ENCODE measurements at places on chromosomes 4 and X. TPM values are rescaled to one million over a fixed set of nuclear protein-coding genes. Genes with fewer than 3 reads are reported as not detected.

- no peak for DNase-seq
- no peak overlapping the region for H3K27ac ChIP-seq
- no peaks in the 10 kb centered on the region for H3K36me3 ChIP-seq
- no peaks in the 10 kb centered on the region for H3K4me1 ChIP-seq
- H3K27me3 ChIP-seq, result no peaks in the 10 kb centered on the region
- no peak overlapping the region for H3K4me3 ChIP-seq
Measured at GRCh38 chrX:905848-906566, 275.4 kb downstream of the SHOX start.

DNA sequence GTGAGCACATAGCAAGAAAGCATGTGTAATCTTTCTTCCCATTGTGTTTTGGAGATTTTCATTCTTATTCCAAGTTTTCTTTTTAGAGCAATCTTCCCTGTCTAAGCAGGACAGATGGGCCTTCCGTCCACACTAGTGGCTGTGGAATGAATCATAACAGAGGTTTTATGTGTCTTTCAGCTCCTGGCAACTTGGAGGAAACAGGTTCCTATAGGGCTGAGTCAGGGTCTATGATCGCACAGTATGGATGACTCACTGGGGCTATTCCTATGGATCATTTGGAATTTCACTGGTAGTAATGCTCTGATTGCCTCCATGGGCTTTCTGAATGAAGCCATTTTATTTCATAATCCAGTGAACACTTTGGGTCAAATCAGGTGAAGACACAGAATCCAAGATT is 51.8 kb upstream of the CBLL2 start:
- H3K36me3 ChIP-seq, result no peaks in the 10 kb centered on the region
- H3K27me3 ChIP-seq, result no peaks in the 10 kb centered on the region
- H3K4me3 ChIP-seq, result no peak overlapping the region
- no peak overlapping the region for H3K27ac ChIP-seq
- peaks cover 8% of the 10 kb centered on the region for H3K4me1 ChIP-seq

DNA sequence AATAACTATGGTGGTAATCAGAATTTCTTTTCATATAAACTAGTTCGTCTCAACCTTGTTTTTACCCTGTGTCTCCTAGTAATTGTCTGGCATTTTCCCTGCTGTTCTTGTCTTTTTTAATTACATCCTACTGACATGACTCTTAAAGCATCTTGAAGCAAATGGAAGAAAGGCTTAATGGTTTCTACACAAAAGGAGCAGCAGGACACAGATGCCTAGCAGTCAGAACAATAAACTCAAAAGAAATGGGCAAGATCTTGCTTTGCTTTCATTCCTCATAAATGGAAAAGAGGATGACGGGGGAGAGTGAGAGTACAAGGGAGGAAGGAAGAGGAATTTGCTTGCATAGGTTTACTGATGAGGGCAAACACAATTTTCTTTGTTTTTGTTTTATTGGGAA is 293.2 kb upstream of the EMCN start:
- H3K27ac ChIP-seq, result no peak overlapping the region
- H3K4me3 ChIP-seq, result no peak overlapping the region
- no peaks in the 10 kb centered on the region for H3K36me3 ChIP-seq
- peak; percentile 36 for DNase-seq
- H3K27me3 ChIP-seq, result no peaks in the 10 kb centered on the region
- peaks cover 15% of the 10 kb centered on the region for H3K4me1 ChIP-seq

GRCh38 chr4:156788782-156789181 is 182.8 kb downstream of the PDGFC start:
- no peaks in the 10 kb centered on the region for H3K27me3 ChIP-seq
- no peak for DNase-seq
- no peaks in the 10 kb centered on the region for H3K36me3 ChIP-seq
- peaks cover 7% of the 10 kb centered on the region for H3K4me1 ChIP-seq
- H3K27ac ChIP-seq, result no peak overlapping the region

DNA sequence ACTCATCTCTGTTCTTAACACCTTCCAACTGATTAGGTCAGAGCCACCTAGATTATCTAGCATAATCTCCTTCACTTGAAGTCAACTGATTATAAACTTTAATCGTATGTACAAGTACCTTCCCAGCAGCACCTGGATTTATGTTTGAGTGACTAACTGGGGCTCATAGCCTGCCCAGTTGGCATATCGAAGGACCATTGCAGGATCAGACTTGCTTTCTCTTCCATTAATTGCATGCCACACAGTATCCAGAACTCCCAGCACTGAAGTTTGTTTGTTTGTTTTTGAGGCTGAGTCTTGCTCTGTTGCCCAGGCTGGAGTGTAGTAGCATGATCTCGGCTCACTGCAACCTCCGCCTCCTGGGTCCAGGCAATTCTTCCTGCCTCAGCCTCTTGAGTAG is 27.9 kb downstream of the GRK4 start:
- H3K4me3 ChIP-seq, result no peak overlapping the region
- H3K4me1 ChIP-seq, result no peaks in the 10 kb centered on the region
- no peak for DNase-seq
- no peaks in the 10 kb centered on the region for H3K27me3 ChIP-seq
- no peaks in the 10 kb centered on the region for H3K36me3 ChIP-seq

EPGN gene
- not detected for total RNA-seq

ANOS1 gene
- total RNA-seq, result 68.5 TPM

DNA sequence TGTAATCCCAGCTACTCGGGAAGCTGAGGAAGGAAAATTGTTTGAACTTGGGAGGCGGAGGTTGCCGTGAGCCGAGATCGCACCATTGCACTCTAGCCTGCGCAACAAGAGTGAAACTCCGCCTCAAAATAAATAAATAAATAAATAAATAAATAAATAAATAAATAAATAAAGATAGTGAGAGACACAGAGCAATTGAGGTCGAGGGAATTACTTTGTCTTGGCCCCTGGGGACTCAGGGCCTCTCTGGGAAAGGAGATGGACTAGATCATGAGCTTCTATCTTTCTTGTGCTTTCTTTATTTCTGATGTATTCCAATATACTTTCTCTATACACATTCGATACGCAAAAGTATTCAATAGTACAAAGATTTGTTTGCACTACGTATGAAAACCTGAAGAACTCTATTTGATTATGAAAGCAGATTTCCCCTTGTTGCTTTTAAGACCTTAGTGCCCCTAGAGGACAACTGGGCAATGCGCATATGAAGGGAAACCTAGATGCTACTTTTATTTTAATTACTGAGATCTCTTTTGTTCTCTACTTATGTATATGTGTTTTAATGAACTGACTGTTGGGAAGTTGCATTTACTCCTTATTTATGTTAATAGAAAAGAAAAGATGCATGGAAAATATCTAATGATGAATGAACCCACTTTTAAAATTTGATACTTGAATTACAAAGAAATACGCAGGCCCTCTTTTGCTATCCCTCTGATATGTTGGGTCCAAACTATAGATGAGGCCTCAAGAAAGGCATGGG is 12.8 kb upstream of the ELOVL6 start:
- H3K4me3 ChIP-seq, result no peak overlapping the region
- peaks cover 5% of the 10 kb centered on the region for H3K4me1 ChIP-seq
- no peak overlapping the region for H3K27ac ChIP-seq
- H3K36me3 ChIP-seq, result no peaks in the 10 kb centered on the region

GRCh38 chrX:148459343-148459742 is 41.1 kb upstream of the AFF2 start:
- H3K4me1 ChIP-seq, result no peaks in the 10 kb centered on the region

DNA sequence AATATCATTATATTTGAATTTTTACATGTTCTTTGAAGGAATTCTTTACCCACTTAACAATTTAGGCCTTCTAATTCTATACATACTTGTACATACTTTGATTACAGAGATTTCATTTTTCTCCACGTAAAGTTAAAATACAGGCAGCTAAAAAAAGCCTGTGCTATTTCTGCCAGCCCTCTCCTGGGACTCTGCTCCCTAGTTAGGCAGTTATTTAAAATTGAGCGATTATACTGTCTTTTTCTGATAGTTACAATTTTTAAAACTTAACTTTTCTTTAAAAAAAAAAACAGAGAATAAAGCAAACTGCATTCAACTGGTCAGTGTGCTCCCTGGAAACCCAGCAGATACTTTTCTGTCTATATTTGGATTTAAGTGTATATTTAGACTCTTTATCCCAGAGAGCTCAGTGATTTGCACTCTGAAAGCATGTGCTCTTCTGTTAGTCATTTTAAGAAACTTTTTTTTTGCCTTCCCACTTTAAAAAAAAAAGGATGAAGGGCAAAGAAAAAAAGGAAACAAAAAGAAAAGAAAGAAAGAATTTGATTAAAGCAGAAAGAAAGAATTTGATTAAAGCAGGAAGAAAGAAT is 18.1 kb upstream of the FAM241A start:
- no peak for DNase-seq
- H3K4me1 ChIP-seq, result peaks cover 42% of the 10 kb centered on the region
- H3K27me3 ChIP-seq, result no peaks in the 10 kb centered on the region
- peak overlapping the region; percentile 10 for H3K27ac ChIP-seq

GRCh38 chr4:7932287-7932686 is 7.4 kb downstream of the AFAP1 start:
- no peak overlapping the region for H3K4me3 ChIP-seq
- H3K4me1 ChIP-seq, result peaks cover 32% of the 10 kb centered on the region
- no peak for DNase-seq
- H3K36me3 ChIP-seq, result no peaks in the 10 kb centered on the region
